ENCODE measurements at places on chromosomes 3 and 15.

GRCh38 chr15:78044407-78045155 is 32.9 kb downstream of the TBC1D2B start:
- no peak for DNase-seq
- H3K4me3 ChIP-seq, result no peak overlapping the region
- peaks cover 37% of the 10 kb centered on the region for H3K36me3 ChIP-seq
- peaks cover 72% of the 10 kb centered on the region for H3K4me1 ChIP-seq

DNA sequence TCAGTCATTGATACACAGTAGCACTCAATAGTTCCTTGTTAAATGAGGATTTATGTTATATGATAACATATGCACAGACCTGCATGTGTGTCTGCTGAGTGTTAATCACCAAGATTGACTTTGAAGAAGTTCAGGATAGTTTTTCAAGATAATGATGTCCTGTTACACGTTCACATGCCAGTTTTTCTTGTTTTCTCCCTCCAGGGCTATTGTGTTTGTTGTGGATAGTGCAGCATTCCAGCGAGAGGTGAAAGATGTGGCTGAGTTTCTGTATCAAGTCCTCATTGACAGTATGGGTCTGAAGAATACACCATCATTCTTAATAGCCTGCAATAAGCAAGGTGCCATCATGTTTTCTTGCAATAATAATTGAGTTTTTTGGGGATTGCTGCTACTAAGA is 9.8 kb downstream of the SRPRB start:
- H3K36me3 ChIP-seq, result peaks cover under 1% of the 10 kb centered on the region
- H3K4me3 ChIP-seq, result no peak overlapping the region
- H3K27ac ChIP-seq, result no peak overlapping the region

- no peak for DNase-seq
- H3K27ac ChIP-seq, result no peak overlapping the region
- no peaks in the 10 kb centered on the region for H3K36me3 ChIP-seq
- no peaks in the 10 kb centered on the region for H3K27me3 ChIP-seq
- H3K4me3 ChIP-seq, result no peak overlapping the region
Observed at GRCh38 chr3:136109499-136109898, 86.6 kb downstream of the MSL2 start.

- H3K4me3 ChIP-seq, result no peak overlapping the region
- no peak for DNase-seq
- H3K36me3 ChIP-seq, result no peaks in the 10 kb centered on the region
- no peak overlapping the region for H3K27ac ChIP-seq
- H3K4me1 ChIP-seq, result peaks cover 12% of the 10 kb centered on the region
Observed at GRCh38 chr3:58581328-58582091, 4.3 kb upstream of the FAM107A start.

DNA sequence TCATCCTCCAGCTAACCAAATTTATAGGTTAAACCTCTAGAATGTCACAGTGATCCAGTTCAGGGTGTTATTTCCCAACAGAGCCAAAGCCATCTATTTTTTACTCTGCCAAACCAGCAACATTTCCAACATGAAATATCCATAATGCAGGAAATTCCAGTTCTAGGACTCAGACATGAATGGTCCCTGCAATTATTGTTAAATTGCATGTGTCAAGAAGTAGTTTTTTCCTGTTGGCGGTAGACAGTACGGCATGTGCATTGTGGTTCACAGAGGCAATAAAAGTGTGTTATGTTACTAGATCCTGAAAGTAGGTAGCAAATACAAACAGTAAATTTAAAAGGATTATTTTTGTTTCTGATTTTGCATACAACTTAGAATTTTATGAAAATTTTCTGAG is 215.7 kb upstream of the THBS1 start:
- H3K27ac ChIP-seq, result no peak overlapping the region
- H3K36me3 ChIP-seq, result no peaks in the 10 kb centered on the region
- H3K4me3 ChIP-seq, result no peak overlapping the region

- H3K27me3 ChIP-seq, result no peaks in the 10 kb centered on the region
- DNase-seq, result no peak
- H3K4me3 ChIP-seq, result no peak overlapping the region
- no peaks in the 10 kb centered on the region for H3K36me3 ChIP-seq
Observed at GRCh38 chr15:25501828-25502446, 63.1 kb upstream of the UBE3A start.

GRCh38 chr3:23804441-23805209 is 1.1 kb upstream of the UBE2E1 start:
- H3K4me3 ChIP-seq, result no peak overlapping the region
- peaks cover 11% of the 10 kb centered on the region for H3K4me1 ChIP-seq

GRCh38 chr3:7205962-7206361 is 345.0 kb downstream of the GRM7 start:
- no peak overlapping the region for H3K27ac ChIP-seq
- H3K27me3 ChIP-seq, result no peaks in the 10 kb centered on the region
- H3K4me3 ChIP-seq, result no peak overlapping the region
- H3K4me1 ChIP-seq, result no peaks in the 10 kb centered on the region

GRCh38 chr15:77584201-77584600 is 48.5 kb downstream of the LINGO1 start:
- H3K27me3 ChIP-seq, result no peaks in the 10 kb centered on the region
- no peak overlapping the region for H3K4me3 ChIP-seq
- no peak overlapping the region for H3K27ac ChIP-seq
- no peaks in the 10 kb centered on the region for H3K4me1 ChIP-seq
- no peak for DNase-seq

DNA sequence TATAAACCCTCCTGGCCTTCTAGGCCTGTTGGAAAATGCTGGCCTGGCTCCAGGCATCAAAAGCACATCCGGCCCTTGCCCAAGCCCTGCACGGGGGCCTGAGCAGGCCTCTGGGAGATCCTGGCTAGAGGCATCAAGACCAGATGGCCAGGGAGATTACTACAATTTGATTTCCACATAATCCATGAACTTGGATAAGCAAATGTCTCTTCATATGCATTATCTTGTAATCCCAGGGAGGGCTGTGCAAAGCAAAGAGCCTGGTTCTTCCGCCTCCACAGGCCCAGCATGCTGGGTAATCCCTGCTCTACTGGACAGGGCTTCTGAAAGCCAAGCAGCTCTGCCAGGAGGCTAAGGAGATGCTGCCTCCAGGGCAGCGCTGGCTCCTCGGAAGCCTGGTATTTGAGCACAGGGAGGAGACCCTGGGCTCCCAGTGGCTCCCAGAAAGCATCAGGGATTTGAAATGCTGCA is 18.2 kb downstream of the MRPL46 start:
- peaks cover 14% of the 10 kb centered on the region for H3K27me3 ChIP-seq
- H3K36me3 ChIP-seq, result no peaks in the 10 kb centered on the region
- H3K4me3 ChIP-seq, result no peak overlapping the region
- no peak overlapping the region for H3K27ac ChIP-seq
- no peak for DNase-seq
- no peaks in the 10 kb centered on the region for H3K4me1 ChIP-seq

GRCh38 chr3:134054231-134054630 is 24.5 kb upstream of the SLCO2A1 start:
- H3K4me3 ChIP-seq, result no peak overlapping the region
- no peak overlapping the region for H3K27ac ChIP-seq
- H3K36me3 ChIP-seq, result no peaks in the 10 kb centered on the region
- H3K27me3 ChIP-seq, result no peaks in the 10 kb centered on the region
- DNase-seq, result no peak
- H3K4me1 ChIP-seq, result peaks cover 3% of the 10 kb centered on the region

DNA sequence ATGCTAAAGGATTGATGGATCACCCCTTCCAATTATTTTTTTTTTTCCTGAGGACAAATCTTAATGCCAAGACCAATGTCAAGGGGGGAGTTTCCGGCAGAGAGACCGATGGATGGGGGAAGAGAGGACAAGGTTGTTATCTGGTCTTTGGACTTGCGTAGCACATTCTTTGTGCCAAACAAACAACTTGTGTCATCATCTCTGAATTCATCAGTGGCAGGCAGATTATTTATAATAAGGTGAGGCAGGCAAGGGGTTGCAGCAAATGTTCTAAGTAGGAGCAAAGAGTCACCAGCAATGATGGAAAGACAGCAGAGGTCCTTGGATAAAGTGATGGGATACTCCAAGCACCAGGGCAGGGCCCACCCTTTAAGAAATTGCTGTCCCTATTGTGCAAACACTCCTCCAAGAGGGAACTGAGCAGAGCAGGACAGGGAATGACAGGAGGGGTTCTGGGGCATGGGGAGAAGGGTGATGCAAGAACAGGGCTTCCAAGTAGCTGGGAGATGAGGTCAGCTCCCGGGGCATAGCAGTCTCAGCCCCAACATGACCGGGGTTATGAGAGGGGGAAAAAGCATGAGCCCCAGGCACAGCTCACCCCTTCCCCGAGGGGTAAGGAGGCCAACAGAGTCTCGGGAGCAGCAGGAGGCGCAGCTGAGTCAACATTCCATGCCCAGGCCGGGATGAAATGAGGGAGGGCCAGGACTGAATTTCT is 57.4 kb downstream of the ANXA2 start:
- H3K27me3 ChIP-seq, result no peaks in the 10 kb centered on the region
- no peak overlapping the region for H3K27ac ChIP-seq
- H3K4me3 ChIP-seq, result no peak overlapping the region
- H3K4me1 ChIP-seq, result no peaks in the 10 kb centered on the region

DNA sequence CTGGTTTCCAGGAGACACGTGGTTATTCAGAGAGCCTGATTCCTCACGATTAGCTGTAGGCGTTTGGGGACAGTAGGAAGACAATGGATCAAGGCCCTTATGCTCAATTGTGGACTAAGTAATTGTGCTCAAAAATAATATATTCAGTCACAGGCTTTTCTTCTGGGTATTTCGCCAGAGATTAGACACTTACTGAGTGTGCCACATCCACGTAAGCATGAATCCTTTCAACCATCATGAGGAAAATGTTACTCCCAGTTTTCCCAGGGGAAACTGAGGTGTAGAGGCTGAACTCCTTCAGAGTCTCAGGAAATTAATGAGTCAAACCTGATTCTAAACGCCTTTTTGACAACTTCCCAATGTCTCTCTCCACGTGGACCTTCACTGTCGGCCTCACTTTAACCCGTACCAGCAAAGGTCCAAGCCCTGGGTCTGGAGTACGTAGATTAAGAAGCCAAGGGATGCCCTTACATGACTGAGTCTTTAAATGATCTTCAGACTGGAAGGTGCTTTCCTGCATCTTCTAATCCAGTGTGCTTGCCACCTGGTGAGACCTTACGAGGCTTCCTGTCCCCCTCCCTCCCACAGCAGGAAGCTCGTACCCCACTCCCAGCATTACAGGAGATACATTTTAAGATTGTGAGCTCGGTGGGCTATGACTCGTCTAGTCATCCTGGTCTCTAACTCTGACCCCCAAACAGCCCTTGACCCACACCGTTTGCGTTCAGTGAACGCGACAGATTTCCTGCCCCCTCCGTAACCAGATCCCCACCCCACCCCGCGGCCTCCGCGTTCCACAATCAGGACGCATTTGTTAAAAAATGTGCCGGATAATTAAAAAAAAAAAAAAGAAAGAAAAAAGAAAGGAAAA is 1.7 kb downstream of the PKM start:
- no peaks in the 10 kb centered on the region for H3K27me3 ChIP-seq
- no peak for DNase-seq
- H3K4me3 ChIP-seq, result peak overlapping the region; percentile 95
- H3K36me3 ChIP-seq, result no peaks in the 10 kb centered on the region

DNA sequence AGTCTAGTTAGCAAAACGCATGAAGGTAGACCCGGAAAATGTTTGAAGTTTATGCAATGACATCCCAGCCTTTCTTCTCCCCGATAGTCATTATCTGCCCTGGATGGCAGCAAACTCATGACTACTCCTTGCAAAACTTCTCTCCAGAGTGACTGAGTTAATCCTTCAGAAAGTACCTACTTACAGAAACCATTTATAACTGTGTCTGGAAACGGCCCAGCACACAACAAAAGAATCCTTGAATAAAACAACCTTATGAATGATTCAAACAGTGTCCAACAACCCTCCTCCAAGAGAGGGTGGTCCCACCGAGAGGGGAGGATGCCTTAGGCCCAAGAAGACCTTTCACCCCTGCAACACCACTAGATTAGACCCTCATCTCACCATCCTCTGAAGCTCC is 14.2 kb downstream of the ST8SIA2 start:
- H3K4me3 ChIP-seq, result no peak overlapping the region
- H3K4me1 ChIP-seq, result no peaks in the 10 kb centered on the region
- H3K36me3 ChIP-seq, result no peaks in the 10 kb centered on the region
- no peak for DNase-seq

GRCh38 chr3:51388286-51389029 is 2.6 kb upstream of the RBM15B start:
- peaks cover 73% of the 10 kb centered on the region for H3K4me1 ChIP-seq
- H3K36me3 ChIP-seq, result peaks cover 10% of the 10 kb centered on the region
- no peaks in the 10 kb centered on the region for H3K27me3 ChIP-seq
- DNase-seq, result no peak
- peak overlapping the region; percentile 99 for H3K27ac ChIP-seq

GRCh38 chr3:111862974-111863373 is 3.9 kb downstream of the PHLDB2 start:
- peaks cover 69% of the 10 kb centered on the region for H3K4me1 ChIP-seq
- peak overlapping the region; percentile 94 for H3K27ac ChIP-seq
- DNase-seq, result no peak
- H3K36me3 ChIP-seq, result no peaks in the 10 kb centered on the region
- no peak overlapping the region for H3K4me3 ChIP-seq
- H3K27me3 ChIP-seq, result no peaks in the 10 kb centered on the region

GRCh38 chr3:17810759-17811158 is 68.3 kb upstream of the TBC1D5 start:
- no peaks in the 10 kb centered on the region for H3K4me1 ChIP-seq
- H3K36me3 ChIP-seq, result no peaks in the 10 kb centered on the region
- no peak overlapping the region for H3K4me3 ChIP-seq
- no peak for DNase-seq

- H3K4me1 ChIP-seq, result no peaks in the 10 kb centered on the region
- no peaks in the 10 kb centered on the region for H3K27me3 ChIP-seq
- H3K36me3 ChIP-seq, result peaks cover 7% of the 10 kb centered on the region
Observed at GRCh38 chr3:15676259-15676658, 74.7 kb downstream of the BTD start.

GRCh38 chr15:41512940-41513505 is 604 bp downstream of the LTK start:
- DNase-seq, result no peak
- peaks cover 7% of the 10 kb centered on the region for H3K27me3 ChIP-seq
- H3K36me3 ChIP-seq, result no peaks in the 10 kb centered on the region
- peaks cover 27% of the 10 kb centered on the region for H3K4me1 ChIP-seq
- H3K27ac ChIP-seq, result no peak overlapping the region

DNA sequence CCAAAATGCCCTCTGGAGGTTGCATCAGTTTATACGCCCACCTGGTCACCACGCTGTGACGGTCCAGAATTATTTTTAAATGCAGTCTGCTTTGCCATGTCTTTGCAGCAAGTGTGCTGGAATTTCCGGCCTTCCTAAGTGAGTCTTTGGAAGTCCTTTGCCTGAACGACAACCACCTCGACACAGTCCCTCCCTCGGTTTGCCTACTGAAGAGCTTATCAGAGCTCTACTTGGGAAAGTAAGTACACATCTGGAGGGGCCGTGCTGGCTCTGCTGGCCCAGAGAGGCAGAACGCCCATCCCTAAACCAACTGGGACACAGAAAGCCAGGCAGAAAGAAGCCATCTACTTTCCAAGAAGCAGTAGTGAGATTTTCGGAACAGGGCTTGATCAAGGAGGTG is 101.8 kb downstream of the LRRK1 start:
- DNase-seq, result no peak
- no peak overlapping the region for H3K4me3 ChIP-seq
- no peaks in the 10 kb centered on the region for H3K36me3 ChIP-seq
- no peaks in the 10 kb centered on the region for H3K4me1 ChIP-seq
- H3K27ac ChIP-seq, result no peak overlapping the region
- no peaks in the 10 kb centered on the region for H3K27me3 ChIP-seq

GRCh38 chr15:81480645-81481053 is 106.6 kb upstream of the TMC3 start:
- no peak for DNase-seq
- H3K36me3 ChIP-seq, result no peaks in the 10 kb centered on the region
- H3K4me3 ChIP-seq, result no peak overlapping the region
- no peak overlapping the region for H3K27ac ChIP-seq
- H3K4me1 ChIP-seq, result no peaks in the 10 kb centered on the region

GRCh38 chr15:43516801-43517353 is 531 bp upstream of the MAP1A start:
- H3K27me3 ChIP-seq, result peaks cover 38% of the 10 kb centered on the region
- DNase-seq, result no peak
- peak overlapping the region; percentile 48 for H3K4me3 ChIP-seq
- peaks cover 12% of the 10 kb centered on the region for H3K36me3 ChIP-seq
- peak overlapping the region; percentile 84 for H3K27ac ChIP-seq
